ENCODE measurements at places on chromosomes 11 and 22. TPM values are rescaled to one million over a fixed set of nuclear protein-coding genes. Genes with fewer than 3 reads are reported as not detected.

Gene YPEL1
- 2.5 TPM for total RNA-seq

Gene MGAT3
- 2.6 TPM for total RNA-seq

Gene ESAM
- total RNA-seq = 0.88 TPM

Gene YAP1
- 0.63 TPM for total RNA-seq

Gene KCTD17
- 30.1 TPM for total RNA-seq

DNA sequence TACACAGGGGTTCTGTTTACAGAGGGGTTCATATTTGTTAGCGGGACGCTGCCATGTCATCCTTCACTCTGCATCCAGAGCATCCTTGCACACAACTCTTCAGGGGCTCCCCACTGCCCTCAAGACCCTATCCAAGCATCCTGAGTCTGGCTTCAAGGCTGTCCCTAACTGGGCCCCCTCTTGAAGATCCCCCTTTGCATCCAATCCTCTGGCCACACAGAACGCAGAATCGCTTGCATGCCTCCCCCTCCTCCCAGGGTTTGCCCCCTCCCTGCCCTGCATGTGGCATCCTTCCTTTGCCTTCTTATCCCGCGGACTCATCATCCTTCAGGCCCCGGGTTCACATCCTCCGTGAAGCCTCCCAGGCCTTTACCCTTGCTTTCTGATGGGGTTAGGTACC is 18.6 kb downstream of the C1QTNF6 start:
- H3K27ac ChIP-seq = no peak overlapping the region
- no peak for DNase-seq
- peaks cover 55% of the 10 kb centered on the region for H3K4me1 ChIP-seq
- H3K27me3 ChIP-seq = peaks cover 2% of the 10 kb centered on the region
- H3K36me3 ChIP-seq = peaks cover 1% of the 10 kb centered on the region

DNA sequence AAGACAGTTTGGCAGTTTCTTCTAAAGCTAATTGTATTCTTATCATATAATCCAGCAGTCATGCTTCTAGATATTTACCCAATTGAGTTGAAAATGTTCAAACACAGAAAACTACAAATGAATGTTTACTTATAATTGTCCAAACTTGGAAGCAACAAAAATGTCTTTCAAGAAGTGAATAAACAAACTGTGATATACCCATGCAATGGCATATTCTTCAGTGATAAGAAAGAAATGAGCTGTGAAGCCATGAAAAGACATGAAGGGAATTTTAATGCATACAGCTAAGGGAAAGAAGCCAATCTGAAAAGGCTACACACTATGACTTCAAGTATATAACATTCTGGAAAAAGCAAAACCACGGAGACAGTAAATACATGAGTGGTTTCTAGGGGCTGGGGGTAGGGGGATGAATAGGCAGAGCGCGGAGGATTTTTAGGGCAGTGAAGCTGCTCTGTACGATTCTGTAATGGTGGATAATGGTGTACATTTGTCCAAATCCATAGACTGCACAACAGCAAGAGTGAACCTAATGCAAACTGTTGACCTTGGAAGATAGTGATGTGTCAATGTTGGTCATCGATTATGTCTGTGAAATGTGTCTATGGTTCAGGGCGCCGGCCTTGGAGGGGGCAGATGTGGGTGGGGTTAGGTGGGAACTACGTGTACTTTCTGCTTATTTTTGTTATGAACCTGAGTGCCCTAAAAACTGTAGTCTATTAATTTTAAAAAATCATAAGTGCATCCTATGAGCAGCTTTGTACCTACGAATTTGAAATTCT is 424.9 kb downstream of the TBC1D22A start:
- H3K4me3 ChIP-seq = no peak overlapping the region
- peaks cover 9% of the 10 kb centered on the region for H3K36me3 ChIP-seq
- H3K27ac ChIP-seq = peak overlapping the region; percentile 12
- H3K27me3 ChIP-seq = no peaks in the 10 kb centered on the region
- no peaks in the 10 kb centered on the region for H3K4me1 ChIP-seq
- no peak for DNase-seq

GRCh38 chr11:115618428-115618827 is 114.2 kb upstream of the CADM1 start:
- DNase-seq = no peak
- H3K4me1 ChIP-seq = no peaks in the 10 kb centered on the region
- peaks cover 6% of the 10 kb centered on the region for H3K27me3 ChIP-seq
- H3K27ac ChIP-seq = no peak overlapping the region
- no peak overlapping the region for H3K4me3 ChIP-seq

GRCh38 chr22:45870011-45870410 is 107.0 kb downstream of the WNT7B start:
- no peak overlapping the region for H3K4me3 ChIP-seq
- DNase-seq = no peak
- no peaks in the 10 kb centered on the region for H3K4me1 ChIP-seq
- peaks cover 20% of the 10 kb centered on the region for H3K27me3 ChIP-seq
- peaks cover 4% of the 10 kb centered on the region for H3K36me3 ChIP-seq
- H3K27ac ChIP-seq = no peak overlapping the region

GRCh38 chr11:76626266-76626665 is 44.3 kb downstream of the LRRC32 start:
- H3K4me3 ChIP-seq = peak overlapping the region; percentile 9
- no peak overlapping the region for H3K27ac ChIP-seq

GRCh38 chr11:111162305-111162704 is 83.2 kb upstream of the POU2AF2 start:
- H3K36me3 ChIP-seq = no peaks in the 10 kb centered on the region
- H3K4me1 ChIP-seq = no peaks in the 10 kb centered on the region
- peaks cover 17% of the 10 kb centered on the region for H3K27me3 ChIP-seq

DNA sequence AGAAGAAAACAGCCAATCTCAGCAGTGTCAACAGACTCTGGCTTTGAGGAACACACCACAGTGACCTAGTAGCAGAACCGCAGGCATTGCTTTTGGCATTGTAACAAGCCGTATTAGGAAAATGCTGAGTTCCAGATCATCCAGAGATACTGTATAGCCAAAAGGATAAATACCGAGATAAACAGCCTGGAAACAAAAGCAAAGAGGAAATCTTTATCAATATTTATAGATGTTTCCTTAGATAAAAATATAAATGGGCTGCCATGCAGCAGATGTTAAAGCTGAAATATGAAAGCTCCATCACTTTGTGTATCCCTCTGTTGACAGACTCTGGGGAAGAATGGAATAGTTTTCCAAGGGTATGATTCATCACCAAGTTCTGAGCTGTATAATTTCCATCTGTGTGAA is 98.9 kb upstream of the TP53AIP1 start:
- no peak overlapping the region for H3K27ac ChIP-seq
- no peak for DNase-seq
- no peaks in the 10 kb centered on the region for H3K4me1 ChIP-seq
- no peak overlapping the region for H3K4me3 ChIP-seq
- peaks cover 2% of the 10 kb centered on the region for H3K36me3 ChIP-seq

GRCh38 chr11:122923302-122923701 is 40.7 kb downstream of the JHY start:
- no peak overlapping the region for H3K4me3 ChIP-seq
- DNase-seq = no peak
- no peaks in the 10 kb centered on the region for H3K36me3 ChIP-seq
- H3K4me1 ChIP-seq = no peaks in the 10 kb centered on the region
- H3K27me3 ChIP-seq = no peaks in the 10 kb centered on the region
- H3K27ac ChIP-seq = no peak overlapping the region

DNA sequence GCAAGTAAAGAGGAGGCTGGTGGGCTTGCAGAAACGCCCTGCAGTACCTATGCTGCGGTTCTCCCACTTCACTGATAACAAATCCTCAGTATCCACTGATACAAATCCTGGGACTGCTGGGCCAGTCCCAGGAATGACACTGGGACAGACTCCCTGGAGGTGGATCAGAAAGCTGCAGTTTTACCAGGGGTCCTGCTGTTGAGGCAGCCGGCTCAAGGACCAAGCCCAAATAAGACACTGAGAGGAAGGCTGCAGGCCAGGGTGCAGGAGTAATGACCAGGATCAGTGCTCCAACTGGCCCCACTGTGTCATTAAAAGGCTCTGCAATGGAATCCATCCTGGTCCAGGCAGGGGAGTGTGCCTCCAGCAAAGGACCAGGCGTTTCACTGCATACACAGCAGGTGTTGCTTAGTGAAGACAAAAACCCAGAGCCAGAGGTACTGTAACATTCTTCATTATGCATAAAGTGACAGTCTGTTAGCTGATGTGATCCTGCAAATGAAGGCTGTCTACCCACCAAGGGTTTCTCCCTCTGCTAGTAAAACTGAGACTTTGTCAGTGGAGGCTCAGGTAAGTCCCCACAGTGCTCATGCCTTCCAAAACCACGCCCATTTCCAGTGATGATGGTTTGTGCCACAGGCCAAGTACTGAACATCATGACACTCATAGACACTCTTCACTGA is 1.4 kb upstream of the C22orf39 start:
- H3K27ac ChIP-seq = peak overlapping the region; percentile 95
- H3K36me3 ChIP-seq = peaks cover 13% of the 10 kb centered on the region
- DNase-seq = peak; percentile 83
- H3K27me3 ChIP-seq = no peaks in the 10 kb centered on the region
- H3K4me1 ChIP-seq = peaks cover 51% of the 10 kb centered on the region

DNA sequence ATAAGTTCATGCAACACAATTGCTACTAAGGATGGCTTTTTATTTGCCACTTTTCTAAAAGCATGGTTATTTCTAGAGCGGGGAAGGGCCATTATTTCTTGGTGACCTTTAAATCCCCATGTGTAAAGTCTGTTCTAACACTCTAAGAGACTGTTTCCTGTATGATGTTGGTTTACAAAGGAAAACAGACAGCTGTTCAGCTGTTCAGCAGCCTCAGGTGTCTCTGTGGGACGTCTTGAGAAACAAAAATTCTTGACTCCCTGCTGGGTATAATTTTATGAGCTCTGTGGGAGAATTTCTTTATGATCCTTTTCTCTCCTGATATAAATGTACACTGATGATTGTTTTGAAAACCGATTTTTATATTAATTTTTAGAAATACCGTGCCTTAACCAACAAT is 13.9 kb downstream of the MUC15 start:
- no peaks in the 10 kb centered on the region for H3K4me1 ChIP-seq
- H3K4me3 ChIP-seq = no peak overlapping the region
- no peak overlapping the region for H3K27ac ChIP-seq
- no peak for DNase-seq
- no peaks in the 10 kb centered on the region for H3K36me3 ChIP-seq

DNA sequence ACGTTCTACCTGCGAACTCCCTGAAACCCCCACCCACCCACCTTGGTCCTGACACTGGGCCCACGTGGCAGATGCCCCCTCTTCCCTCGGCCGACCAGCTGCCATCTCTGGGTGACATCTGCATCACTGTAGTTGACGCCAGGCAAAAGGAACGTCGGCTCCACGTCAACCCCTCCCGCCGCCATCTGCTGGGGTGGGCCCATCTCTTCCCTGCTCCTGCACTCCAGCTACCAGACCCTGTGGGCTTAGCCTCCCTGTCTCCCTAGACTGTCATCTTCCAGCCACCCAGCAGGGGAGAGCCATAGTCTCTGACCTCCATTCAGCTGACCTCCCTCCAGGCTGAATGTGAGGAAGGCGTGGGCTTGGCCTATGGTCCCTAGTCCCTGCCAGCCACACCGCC is 21.4 kb downstream of the CHID1 start:
- no peak overlapping the region for H3K27ac ChIP-seq
- H3K4me1 ChIP-seq = no peaks in the 10 kb centered on the region
- DNase-seq = no peak
- no peak overlapping the region for H3K4me3 ChIP-seq

All from activated T-cell treated with anti-CD3 and anti-CD28 coated beads, Interleukin-2, amount 50 U/mL, for 72 hours (primary cell).